ENCODE measurements at places on chromosomes 7 and 10. TPM values are rescaled to one million over a fixed set of nuclear protein-coding genes. Genes with fewer than 3 reads are reported as not detected.
A peak's percentile ranks its signal among the peaks of the same experiment; 100 is the strongest.

RNLS gene
- 0.39 TPM for total RNA-seq

SEMA3D gene
- total RNA-seq = 9.4 TPM

SEC31B gene
- 0.90 TPM for total RNA-seq

DNA sequence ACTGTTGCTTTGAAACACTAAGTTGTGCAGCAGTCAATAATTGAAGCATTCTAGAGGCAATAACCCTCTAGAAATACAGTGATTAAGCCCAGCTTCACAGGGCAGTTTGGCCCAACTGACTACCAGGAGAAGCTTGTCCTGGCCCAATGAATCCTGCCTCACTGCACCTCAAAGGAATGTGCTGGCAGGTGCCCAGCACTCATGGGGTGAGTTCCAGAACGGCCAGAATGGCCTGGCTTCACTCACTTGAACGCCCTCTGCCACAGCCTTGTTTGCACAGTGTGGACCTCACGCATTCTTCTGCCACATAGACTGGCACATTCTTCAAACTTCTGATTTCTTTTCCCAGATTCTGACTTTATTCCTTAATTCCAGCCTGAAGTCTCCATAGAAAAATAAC is 6.6 kb upstream of the ITIH2 start:
- no peak for DNase-seq

DNA sequence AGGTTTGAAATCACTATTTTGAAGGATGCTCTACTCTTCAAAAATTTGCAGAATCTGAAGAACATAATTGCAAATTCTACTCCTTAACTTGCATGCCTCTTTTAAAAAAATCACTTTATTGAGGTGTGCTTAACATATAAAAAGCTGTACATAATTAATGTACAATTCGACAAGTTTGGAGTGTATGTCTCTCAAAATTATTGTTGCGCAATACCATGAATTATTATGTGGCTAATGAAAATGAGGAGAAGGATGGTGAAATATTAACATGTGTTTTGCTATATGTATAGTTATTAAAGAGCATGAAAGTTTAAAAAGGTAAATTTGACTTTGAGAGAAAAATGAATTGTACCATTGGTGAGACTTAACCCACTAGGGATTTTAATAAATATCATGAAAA is 187.2 kb upstream of the MALRD1 start:
- DNase-seq = no peak

DNA sequence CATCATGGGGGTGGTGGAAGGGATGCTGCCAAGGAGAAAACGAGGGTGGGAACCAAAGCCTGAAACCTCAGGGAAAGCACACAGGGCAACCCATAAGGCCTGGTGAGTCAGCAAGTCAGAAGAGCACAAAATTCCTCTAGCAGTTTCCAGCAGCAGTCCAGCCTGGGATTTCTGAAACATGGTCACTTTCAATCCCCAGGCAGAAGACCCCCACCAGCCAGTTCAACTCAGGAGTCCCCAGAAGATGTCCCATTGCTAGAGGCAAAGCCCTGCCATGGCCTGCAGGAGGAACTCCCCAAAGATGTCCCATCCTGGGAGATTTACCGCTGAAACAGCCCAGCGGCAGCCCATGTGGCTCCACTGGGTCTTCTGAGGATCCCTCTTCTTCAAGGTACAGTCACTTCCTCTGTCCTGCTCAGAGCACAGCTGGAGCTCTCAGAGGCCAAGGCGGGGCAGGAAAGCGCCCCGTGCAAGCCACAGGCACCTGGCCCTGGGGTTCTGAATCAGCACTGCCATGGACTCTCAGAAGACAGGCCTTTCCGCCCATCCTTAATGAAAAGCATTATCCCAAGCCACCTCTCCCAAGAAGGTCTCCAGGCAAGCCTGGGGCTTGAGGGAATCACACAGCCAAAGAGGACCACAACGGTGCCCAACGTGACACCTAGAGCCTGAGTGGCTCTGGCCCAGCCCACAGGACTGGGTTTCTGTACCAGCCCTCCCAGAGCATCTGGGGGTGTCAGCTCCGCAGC is 196.9 kb downstream of the GRID1 start:
- no peak for DNase-seq

- DNase-seq = no peak
These were observed 58.4 kb downstream of the TACR2 start for GRCh38 chr10:69358148-69358795.

GRCh38 chr10:66378117-66378876 is 547.5 kb upstream of the LRRTM3 start:
- DNase-seq = no peak

- DNase-seq = no peak
These were observed 36.3 kb downstream of the C10orf105 start for GRCh38 chr10:71683301-71683700.

DNA sequence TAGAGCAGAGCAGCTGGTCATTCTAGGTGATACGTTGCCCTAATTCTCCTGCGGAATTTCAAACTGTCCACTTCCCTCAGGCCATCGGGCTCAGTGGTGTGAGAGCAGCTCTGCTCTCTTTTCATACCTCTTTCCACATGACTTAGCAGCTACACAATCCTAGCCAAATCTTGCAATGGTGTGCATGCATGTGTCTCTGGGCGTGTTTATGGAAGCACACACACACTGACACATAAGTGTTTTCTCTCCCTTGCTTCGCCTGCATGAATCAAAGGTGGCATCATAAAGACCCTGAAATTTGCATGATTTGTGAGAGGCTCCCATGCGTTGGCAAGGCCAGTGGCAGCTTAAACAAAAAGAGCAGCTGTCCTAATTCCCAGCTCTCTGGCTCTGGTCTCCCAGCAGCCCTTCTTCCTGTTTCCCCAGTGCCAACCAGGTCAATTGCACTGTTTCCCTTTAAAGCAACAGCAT is 1189.5 kb downstream of the GATA3 start:
- DNase-seq = no peak

DNA sequence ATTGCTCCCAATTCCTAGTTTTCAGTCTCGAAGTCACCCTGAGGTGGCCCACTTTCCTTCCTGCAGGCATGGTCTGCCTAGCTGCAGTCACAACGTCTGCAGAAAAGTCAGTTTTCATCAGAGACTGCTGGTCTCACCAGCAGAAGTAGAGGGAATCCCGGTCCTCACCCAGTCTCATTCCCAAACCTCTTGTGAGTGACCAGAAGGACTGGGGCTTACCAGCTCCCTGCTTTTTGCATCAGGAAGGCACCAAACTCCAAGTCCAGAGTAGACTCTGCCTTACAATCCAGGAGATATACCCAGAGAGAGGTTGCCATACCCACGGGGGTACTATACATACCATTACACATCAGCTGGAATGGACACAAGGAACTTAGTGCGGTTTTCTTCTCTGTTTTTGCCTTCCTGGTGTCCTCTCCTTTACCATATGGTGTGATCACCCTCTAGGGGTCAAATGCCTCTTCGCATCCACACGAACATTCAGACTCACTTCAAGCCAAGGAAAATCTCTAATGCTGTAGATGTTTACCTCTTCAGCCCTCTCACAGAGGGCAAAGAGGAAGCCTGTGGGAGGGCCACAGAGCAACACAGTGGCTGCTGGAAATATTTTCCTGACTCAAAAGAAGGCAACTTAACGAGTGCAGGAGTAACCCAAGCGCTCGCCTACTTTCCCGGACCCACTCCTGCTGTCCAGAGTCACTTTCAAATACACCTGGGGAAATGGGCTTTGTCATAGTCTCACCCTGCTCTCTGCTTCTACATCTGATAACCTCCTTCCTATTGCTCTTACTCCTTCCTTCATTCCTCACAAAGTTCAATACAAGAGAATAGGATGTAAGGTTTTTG is 220.9 kb downstream of the C7orf25 start:
- DNase-seq = peak; percentile 19

- DNase-seq = peak; percentile 62
These were observed 1.5 kb upstream of the GRIFIN start for GRCh38 chr7:2477447-2478398.

DNA sequence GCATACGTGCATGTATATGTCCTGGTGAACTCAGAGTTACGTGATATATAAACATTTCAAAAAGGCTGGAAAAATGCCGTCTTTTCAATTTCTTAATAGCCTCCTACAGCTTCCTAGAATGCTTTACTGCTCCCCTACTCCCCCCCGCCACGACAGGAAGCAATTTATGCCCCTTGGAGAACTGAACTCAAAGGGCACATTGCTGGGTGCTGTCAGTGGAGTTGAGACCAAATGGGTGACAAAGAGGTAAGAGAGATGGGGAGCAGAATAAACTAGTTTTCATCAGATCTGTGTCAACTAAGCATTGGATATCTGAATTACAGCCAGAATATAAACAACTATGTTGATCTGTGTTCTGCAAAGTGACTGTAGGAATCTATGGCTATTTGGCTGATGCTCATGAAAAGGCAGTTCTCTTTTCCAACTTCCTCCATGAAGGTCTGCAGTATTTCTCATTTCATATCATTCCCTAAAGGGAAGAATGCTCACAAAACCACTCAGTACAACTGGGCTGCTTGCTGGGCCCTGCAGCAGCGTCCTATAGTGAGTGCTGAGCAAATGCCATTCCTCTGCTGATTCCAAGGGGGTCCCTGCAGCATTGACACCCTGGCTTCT is 171.3 kb upstream of the HPS1 start:
- no peak for DNase-seq

GRCh38 chr7:38374507-38374906 is 101.1 kb upstream of the TARP start:
- DNase-seq = peak; percentile 36

DNA sequence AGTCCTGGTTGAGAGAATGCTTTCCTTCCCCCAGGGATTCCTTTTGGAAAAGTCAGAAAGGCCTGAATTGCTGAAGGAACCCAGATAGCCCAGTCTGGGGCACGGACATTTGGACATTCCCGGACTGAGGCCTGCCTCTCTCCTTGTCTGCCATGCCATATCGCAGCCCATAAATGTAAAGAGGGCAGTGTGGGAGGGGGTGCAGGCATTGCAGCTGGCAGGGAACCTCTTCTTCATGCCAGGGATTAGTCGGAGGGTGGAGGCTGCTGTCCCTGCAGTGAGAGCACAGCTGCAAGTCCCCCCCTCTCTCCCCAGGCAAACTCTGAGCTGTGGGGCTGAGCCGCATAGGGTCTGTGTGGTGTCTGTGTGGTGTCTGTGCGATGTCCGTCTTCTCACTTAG is 486.0 kb upstream of the MKI67 start:
- DNase-seq = no peak

All from dermis microvascular lymphatic vessel endothelial cell (primary cell).